ENCODE measurements at places on chromosomes 4 and X.

DNA sequence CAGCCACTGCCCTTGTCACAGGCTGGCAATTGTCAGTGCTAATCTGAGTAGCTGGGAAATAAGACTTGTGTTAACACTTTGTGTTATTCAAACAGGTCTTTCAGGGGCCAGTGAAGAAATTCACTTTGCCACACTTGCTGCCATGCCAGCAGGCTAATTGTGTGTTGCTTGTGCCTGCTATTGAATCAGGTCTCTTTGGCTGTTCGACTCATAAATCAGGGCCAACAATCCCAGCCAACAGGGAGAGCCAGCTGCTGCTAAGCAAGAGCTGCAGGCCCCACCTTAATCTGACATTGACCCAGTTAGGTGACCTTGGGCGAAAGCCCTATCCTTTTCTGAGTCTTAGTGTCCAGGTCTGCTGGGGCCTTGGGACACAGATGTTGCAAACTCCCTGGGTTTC is 28.1 kb upstream of the MAMLD1 start:
- no peak for DNase-seq

DNA sequence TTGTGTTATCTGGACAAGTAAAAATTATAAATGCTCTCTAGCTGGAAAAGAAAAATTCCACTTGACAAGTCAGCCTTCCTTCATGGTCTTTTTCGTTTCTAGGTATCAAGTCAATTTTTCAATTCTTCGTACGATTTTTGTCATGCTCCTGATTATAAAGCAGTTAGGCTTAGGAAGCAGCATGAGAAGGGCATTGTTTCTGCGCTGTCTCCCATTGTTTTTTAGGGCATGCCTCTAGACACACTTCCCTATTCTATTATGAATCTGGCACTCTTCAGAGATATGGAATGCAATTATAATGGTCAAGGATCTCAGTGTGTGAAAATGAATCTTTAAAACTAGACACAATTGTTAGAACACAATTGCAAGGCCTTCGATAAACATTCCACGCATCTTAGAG is 164.1 kb upstream of the FAT1 start:
- DNase-seq, result no peak

GRCh38 chrX:115330498-115331168 is 41.1 kb downstream of the LUZP4 start:
- DNase-seq, result peak; percentile 8

GRCh38 chr4:51874551-51874950 is 31.6 kb downstream of the DCUN1D4 start:
- no peak for DNase-seq

DNA sequence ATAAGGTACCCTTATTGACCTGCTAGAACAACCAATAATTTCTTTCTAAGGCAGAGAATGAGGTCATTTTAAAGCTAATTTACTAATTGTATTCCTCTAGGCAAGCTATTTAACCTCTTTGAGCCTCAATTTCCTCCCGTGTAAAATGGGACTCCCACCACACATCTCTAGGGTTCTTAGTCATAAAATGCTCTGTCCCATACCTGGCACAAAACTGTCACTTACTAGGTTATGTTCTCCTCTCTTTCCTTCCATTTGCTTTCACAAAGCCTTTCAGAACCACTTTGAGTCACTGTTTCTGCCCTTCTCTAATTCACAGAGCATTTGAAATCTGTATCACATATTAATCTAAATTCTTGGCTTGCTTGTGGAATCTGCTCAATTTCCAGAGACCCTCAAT is 2.4 kb upstream of the GPR82 start:
- no peak for DNase-seq

DNA sequence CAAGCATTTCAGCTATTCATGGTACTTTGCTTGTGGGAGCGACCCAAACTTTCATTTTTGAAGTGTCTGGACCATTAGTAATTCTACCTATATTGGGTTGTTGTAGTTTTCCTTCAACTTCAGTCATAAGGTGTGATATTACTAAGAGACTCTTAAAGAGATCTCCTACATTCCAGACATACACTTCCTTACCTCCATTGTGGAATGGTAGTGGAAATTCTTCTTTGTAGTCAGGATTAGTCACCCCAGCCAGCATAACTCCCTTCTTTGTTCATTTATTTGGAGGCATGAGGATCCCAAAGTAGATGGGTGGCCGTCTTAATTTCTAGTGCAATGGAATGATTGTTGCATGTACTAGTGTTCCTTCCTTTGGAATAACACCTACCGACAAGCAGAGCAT is 991.4 kb downstream of the ARAP2 start:
- DNase-seq, result no peak

DNA sequence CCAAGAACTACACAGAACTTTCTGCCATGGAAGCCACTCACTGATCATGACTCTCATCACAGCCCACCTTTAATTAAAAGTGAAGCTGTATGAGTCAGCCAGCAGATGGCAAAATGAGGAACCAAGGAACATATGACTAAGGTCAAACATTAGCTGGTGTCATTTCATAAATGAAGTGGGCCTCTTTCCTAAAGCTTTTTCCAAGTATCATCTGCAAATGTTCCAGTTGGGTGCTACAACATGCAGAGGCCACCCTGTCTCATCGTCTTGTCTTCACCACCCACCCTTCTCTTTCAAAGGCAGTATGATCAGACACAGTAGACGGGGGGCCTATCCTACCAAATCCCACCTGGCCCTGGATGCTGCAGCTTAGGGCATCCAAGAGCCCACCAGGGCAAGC is 9.2 kb upstream of the EOLA1 start:
- DNase-seq, result no peak

GRCh38 chr4:104524591-104524990 is 29.9 kb upstream of the CXXC4 start:
- DNase-seq, result no peak

- no peak for DNase-seq
Measured at GRCh38 chrX:125627676-125628075, 308.0 kb downstream of the TEX13C start.

GRCh38 chr4:113977526-113977855 is 2.0 kb downstream of the ARSJ start:
- no peak for DNase-seq

DNA sequence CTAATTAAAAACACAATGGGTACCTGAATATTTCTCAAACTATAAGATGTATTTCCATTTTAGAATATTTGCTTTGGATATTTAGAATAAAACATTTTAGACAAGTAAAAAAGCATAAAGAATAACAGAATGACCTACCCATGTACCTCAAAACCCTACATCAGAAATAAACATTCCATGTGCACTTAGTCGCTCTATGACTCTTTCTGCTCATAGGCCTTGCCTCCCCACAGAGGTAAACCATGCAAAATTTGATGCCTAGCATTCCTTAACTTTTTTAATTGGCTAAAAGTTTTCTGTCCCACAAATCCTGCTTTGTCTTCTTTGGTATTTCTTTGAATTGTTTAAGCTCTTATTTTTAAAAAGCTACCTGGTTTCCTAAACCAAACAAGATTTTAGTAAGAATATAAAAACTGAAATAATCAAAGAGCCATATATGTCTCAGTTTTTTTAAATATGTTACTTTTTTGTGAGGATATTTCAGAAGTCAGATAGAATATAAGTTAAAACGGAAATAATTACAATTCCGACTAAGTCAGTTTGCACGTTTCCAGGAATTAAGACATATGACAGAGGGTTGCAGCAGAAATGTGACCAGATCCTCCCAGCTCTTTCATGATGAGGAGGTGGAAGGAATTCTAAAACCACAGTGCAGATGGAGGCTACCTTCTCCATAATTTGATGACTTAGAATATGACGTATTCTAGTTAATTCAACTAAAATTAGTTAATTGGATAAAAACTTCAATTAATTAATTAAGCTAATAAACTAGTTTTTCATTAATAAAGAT is 102.5 kb downstream of the FIP1L1 start:
- no peak for DNase-seq

DNA sequence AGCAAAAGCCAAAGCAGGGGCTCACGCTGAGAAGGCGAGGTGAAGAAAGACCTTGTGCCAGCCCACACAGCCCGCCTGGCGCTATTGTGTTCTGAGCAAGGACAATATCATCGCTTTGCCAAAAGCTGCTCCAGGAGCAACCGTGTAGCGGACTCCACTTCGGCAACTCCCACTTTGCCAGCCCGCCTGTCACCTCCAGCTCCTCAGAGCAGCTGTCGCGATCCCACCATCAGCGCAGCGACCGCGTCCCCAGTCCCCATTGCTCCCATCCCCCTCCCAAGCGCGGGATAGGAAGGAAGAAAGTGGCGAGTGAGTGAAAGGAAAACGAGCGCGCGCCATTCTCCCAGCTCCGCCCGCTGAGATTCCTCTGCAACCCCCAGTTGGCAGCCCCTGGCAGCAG is 759 bp downstream of the ZC4H2 start:
- no peak for DNase-seq
